ENCODE measurements at places on chromosomes 12 and 14.

DNA sequence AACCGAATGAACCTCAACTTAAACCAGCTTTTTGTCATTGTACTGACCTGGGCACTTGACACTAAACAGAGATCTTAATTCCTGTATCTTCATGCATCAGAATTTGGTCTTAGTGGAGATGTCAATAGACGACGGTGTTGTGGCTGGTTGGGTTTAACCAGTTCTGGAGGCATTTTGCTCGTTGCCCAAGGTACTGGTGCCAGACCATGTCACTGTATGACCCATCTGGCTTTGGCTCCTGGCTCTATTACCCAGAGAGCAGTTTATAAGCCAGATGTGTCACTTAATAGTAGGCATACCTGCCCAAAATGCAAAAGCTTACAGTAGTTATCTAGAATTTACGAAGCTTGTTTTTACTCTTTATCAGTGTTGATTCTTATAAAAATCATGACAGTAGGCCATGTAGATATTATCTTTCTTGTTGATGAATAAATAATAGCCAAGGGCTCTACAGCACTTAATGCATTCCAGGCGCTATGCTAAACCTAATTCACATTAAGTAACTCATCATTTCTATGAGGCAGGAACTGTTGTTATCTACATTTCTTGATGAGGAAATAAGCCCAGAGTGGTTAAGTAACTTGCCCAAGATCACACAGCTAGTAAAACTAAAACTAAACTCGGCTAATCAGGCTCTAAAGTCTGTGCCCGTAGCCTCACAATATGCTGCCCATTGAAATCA lies 179.7 kb upstream of the HIF1A start:
- no peak for DNase-seq

GRCh38 chr12:81176796-81177195 lies 98.9 kb downstream of the ACSS3 start:
- peak; percentile 1 for DNase-seq

DNA sequence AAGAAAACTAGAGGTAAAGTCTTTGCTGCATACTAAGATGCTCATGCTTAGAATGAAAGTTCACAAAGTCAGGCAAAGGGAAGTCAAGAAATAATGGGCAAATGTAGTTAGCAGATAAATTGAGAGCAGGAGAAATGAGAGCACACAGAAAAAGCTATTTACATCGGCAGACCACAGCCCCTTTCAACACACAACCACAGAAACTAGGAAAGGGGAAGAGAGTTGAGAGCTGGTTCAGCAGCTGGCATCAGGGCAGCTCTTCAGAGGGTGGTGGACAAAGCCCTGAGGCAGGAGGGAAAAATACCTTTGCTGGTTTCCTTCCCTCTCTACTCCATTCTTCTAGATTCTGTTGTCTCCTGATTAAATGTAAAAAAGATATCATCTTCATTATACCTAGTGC lies 95.4 kb upstream of the ANO4 start:
- DNase-seq = no peak

DNA sequence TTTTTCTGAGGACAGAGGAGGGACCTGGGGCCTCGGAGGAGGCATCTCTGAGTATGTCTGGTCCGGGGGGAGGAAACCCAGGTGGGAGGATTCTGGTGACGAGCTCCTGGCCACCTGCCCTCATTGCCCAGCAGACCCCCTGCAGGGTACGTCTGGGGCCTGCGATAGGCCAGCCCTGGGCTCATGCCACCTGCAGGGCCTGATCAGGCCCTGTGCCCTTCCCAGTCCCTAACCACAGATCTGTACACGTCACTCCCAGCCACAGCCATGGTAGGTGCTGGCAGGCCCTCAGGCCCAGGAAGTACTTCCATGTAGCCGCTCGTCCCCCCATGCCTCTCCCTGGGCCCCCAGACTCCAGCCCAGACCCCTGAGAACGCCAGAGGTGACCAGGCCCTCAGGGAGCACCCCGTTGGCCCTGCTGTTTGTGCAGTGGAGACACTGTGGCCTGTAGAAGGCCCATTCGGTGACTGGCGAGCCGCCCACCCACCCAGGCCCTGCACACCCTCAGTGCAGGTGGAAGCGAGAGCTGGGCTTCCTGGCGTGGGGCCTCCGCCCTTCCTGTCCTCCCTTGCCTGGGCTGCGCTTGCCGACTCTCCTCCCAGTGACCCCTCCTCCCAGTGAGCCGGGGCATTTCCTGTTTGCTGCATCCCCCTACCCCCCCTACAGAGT lies 5.7 kb downstream of the INF2 start:
- no peak for DNase-seq

GRCh38 chr12:92079054-92079385 lies 66.6 kb downstream of the BTG1 start:
- peak; percentile 42 for DNase-seq

DNA sequence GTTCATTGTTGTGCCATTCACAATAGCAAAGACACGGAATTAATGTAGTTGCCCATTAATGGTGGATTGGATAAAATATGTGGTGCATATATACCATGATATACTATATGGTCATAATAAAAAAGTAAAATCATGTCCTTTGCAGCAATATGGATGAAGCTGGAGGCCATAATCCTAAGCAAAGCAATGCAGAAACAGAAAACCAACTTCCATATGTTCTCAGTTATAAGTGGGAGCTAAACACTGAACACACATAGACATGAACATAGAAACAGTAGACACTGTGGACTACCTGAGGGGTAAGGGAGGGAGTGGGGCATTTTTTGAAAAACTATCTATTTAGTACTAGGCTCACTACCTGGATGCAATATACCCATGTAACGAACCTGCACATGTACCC lies 3.0 kb upstream of the ERP27 start:
- DNase-seq = no peak

- DNase-seq = no peak
These were observed 266.4 kb upstream of the SFSWAP start for GRCh38 chr12:131444220-131445164.

DNA sequence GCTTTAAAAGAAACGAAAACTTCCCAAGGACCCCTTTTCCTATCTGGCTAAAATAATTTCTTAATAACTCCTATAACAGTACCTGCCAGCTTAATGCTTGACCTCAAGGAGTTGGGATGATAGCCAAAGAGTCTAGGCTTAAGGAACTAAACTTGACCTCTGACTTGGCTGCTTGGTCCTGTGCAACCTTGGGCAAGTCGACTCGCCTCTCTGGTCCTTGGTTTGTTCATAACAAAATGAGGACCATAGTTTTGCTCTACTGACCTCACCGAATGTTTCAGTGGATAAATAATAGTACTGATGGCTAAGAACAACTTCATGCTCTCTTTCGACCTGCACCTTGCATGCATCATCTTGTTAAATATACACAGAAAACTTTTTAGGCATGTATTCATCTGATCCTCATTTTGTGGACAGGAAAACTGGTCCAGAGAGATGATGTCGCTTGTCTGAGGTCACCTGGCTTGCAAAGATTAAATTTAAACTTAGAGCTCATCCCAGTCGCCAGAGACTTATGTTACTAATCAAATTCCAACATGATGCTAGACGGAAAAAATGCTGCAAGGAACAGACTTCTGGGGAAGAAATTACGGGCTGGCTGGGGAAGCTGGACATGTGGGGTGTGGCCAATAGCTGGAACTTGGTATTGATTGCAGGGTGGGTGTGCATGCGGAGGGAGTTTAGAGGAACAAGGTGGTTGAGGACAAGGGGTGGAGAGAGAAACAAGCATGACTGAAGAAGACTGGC lies 38.0 kb upstream of the WSCD2 start:
- no peak for DNase-seq

DNA sequence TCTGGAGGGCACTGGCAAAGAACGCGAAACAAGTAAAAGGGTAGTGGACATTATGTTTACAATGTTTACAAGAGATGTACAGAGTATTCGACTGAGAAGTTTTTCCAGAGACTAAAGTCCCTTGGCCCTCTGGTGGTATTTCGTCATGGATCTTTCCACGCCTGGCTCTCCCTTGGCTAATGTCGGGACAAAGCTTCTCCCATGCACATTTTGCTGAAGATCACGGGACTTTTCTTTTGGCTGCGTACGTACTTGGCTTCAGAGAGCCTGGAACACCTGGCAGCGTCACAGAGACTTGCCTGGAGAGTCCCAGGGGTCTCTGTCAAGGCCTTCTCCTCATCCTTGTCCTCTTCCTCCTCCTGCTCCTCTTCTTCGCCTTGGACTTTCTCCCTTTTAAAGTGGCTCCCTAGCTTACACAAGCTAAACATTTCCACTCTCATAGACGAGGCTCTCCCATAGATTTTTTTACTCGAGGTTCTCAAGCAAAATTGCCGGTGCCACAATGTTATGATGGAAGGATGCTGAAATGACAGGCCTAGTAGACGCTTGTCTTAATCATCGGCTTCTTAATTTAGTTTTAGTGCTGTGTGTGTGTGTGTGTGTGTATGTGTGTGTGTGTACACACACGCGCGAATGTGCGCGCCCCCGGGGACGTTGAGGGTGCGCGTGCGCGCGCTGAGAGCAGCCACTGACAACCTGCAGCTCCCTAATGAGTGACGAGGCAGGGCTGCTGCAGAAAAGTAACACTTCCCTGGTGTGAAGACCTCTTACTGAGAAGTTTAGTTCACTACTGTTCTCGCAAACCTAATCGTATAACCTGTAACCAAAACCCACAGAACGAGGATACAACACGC lies 4.9 kb upstream of the FOXG1 start:
- DNase-seq = no peak

DNA sequence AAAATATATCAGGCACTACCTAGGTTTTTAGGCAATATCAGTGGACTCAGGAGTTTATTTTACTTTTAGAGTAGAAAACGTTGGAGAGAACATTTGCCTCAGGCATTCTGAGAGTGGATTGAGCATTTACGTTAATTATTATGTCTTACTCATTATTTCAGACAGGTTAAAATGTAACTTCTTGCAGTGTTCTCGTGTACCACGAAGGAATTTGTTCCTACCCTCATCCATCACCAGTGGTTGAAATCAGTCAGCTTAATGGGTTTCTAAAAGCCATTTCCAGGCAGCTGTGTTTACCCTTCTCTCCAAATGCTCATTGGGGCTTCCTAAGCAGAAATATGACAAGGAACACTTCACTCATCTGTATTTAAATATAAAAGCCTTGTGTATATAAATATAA lies 9.1 kb upstream of the LDHB start:
- DNase-seq = no peak

DNA sequence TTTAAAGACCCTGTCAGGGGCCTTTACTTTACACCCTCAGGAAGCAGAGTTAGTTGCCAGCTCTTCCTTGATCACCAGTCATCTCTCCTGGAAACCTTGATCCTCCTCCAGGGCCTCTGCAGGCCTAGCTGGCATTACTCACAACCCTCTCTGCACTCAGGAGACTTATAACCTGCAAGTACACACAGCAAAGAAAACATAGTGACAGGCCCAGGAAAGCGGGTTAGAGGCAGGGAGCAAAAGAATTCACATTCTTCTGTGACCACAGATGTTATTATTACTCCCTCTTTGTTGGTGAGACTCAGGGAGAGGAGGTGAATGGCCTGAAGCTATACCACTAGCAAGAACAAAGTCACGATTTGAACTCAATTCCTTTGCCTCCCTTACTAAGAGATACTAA lies 87.4 kb downstream of the OR11H12 start:
- DNase-seq = no peak

DNA sequence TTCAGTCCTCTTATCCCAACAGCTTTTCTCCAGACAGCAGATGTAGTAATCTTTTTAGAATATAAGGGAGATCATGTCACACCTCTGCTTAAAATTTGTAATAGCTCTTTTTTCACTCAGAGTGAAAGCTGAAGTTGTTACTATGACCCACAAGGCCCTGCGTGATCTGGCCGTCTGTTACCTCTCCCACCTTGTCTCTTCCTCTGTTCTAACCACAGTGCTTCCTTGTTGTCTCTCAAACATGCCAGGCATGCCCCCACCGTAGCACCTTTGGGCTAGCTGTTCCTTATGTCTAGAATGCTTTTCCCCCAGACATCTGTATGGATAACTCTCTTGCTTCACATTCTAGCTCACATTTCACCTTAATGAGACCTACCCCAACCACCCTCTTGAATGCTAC lies 6.5 kb downstream of the NECAP1 start:
- no peak for DNase-seq

DNA sequence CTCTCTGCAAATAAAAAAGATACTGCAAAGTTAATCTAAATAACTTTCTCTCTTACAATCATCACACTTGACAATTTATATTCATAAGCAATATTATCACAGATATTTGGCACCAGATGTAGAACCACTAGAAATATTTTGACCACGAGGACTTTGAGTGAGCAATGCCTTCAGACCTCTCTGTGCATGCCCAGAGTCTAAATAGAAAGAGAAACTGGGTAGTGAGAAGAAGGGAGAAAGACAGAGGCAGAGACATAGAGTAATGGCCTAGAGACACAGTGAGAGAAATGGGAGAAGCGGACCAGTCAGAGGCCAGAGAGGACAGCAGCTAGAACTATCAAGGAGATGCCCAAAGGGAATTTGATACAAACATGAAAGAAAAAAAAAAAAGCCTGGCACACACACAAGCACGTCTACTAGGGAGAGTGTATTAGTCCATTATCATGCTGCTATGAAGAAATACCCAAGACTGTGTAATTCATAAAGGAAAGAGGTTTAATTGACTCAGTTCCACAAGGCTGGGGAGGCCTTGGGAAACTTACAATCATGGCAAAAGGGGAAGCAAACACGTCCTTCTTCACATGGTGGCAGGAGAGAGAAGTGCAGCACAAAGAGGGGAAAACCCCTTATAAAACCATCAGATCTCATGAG lies 41.1 kb downstream of the BMP4 start:
- DNase-seq = no peak

GRCh38 chr14:92719890-92720323 lies 28.5 kb downstream of the LGMN start:
- no peak for DNase-seq

GRCh38 chr12:124493809-124494750 lies 73.3 kb downstream of the NCOR2 start:
- DNase-seq = no peak

DNA sequence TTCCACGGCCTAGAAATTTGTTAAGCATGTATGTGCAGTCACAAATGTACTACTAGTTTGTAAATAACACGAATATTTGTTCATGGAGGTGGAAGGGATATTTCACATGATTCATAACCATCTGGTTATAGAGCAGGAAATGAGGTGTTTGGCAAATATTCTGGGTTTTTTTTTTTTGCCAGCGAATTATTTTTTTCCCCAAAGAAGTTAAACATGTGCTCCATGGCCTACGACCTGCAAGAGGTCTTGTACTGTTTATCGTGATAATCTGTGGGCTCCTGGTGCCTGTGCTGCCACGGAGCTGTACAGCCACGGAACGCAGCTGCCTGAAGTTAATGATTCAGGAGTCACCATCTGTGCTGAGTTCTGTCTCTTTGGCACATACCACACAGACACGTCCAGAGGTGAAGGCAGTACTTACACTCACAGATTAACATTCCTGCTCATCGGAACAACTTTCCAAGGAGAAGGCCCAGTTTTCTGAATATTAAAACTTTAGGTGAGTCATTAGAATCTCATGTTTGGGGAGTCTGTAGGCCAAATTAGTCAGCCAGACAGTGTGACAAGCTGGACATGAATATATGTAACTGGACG lies 156.3 kb downstream of the TMX1 start:
- DNase-seq = peak; percentile 98

DNA sequence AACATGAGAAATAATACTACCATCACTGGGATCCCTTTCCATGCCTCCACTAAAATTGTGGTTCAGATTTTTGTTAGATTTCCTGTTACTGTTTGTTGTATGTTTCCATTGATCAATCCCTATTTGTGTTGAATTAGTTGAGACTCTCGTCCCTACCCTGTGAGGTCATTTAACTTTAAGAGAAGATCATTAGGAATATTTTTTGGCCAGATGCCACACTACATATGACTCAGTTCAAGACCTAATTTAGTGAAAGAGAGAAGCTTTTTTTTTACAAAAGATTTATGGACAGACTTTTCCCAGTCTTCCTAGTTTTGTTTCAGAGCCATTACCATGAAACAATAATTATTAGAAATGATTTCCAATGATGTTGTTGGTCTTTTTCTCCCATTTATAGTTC lies 35.5 kb downstream of the CPSF6 start:
- peak; percentile 60 for DNase-seq

Measured in fibroblast of skin of abdomen (primary cell).